ENCODE measurements at places on chromosomes 5 and 9.

DNA sequence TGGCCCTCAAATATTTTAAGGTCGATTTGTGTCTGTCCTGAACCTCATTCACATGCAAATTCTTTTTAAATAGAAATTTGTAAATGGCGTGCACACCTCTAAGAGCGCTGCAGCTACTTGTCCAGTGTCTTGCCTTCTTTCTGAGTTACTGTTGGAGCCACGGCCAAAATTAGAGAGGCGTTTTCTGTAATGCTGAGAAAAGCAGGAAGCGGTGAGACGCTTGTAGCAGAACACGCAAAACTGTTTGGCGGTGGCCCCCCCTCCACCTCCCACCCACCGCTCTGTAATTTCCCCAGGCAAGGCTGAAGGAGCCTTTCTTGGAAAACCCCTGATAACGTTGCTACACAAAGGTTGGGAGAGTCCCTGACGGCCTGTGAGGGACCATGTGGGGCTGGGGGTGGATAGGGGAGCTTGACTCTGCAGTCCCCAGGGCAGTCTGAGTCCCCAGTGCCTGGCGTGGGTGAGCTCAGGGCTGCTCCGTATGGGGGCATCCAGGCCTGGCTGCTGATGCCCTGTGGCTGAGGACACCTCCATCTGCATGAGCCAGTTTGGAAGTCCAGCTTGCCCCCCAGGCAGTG lies 96.5 kb downstream of the GADD45G start:
- peak; percentile 65 for DNase-seq

GRCh38 chr9:134736791-134737497 lies 95.3 kb downstream of the COL5A1 start:
- no peak for DNase-seq

GRCh38 chr9:121945281-121945680 lies 147.8 kb downstream of the TTLL11 start:
- DNase-seq: no peak

DNA sequence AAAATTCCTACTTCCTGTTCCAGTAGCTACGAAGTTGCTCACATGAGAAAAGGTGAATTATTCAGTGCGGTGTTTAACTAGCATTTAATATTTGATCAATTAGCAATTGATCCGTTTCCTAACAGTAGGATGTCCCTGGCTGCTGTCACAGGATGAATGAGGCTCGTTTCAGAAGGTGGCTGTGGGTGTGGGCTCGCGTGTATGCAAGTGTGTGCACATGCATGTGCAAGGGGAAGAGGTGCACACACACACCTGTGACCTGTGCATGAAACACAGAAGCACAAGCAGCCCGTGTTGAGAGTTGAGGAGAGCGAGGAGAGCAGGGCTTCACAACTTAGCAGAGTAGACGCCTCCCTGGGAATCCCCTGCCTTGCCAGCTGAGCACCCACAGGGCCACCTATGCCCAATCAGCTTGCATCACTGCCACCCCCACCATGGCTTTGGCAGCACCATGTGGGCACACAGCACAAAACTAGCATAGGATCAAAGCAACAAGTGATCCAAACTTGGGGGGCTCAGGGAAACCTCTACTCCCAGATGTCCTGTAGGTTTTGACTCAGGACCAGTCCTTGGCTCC lies 107.2 kb downstream of the C5orf15 start:
- DNase-seq: no peak

DNA sequence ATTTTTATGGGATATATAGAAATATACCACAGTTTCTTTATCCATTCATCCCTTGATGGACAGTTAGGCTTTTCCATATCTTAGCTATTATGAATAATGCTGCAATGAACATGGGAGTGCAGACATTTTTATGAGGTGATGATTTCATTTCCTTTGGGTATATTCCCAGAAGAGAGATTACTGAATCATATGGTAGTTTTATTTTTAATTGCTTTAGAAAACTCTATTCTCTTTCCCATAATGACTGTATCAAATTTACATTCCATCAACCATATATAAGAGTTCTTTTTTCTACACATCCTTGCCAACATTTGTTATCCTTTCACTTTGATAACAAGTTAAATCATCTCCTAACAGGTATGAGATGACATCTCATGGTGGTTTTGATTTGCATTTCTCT lies 821.6 kb downstream of the TLE1 start:
- no peak for DNase-seq

DNA sequence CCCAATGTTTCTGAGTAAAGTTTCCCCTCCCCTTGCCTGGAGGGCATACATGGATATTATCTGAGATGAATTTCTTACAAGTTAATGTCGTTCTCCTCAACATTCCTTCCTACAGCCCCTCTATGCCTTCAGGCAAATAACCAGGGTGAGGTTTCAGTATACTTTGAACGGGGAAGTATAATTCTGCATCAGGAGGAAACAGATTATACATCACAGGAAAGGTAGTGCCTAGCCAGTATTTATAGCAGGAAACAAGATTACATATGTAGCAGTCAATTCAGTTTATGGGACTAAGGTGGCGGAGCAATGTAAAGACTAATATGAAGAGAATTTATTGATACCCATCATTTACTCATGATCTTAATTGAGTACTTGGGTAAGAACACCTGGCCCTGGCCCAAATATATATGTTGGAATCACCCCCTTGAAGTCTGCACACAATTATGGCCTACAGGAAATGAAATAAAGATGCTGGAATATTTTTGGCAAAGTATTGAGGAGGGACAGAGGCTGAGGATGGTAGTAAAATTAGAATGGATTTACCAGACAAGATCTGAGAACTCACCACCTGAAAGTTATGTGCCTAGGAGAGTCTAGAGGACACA lies 661.1 kb downstream of the PTPRD start:
- DNase-seq: no peak

GRCh38 chr5:60497706-60498500 lies 202.1 kb downstream of the DEPDC1B start:
- no peak for DNase-seq

DNA sequence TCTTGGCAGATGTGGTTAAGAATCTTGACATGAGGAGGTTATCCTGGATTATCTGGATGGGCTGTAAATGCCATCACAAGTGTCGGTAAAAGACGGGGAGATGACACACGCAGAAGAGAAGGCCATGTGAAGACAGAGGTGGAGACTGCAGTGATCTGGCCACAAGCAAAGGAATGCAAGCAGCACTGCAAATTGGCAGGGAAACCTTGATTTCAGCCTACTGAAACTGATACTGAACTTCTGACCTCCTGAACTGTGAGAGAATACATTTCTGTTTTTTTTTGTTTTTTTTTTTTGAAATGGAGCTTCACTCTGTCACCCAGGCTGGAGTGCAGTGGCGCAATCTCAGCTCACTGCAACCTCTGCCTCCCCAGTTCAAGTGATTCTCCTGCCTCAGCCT lies 92.4 kb upstream of the NFIL3 start:
- DNase-seq: no peak

DNA sequence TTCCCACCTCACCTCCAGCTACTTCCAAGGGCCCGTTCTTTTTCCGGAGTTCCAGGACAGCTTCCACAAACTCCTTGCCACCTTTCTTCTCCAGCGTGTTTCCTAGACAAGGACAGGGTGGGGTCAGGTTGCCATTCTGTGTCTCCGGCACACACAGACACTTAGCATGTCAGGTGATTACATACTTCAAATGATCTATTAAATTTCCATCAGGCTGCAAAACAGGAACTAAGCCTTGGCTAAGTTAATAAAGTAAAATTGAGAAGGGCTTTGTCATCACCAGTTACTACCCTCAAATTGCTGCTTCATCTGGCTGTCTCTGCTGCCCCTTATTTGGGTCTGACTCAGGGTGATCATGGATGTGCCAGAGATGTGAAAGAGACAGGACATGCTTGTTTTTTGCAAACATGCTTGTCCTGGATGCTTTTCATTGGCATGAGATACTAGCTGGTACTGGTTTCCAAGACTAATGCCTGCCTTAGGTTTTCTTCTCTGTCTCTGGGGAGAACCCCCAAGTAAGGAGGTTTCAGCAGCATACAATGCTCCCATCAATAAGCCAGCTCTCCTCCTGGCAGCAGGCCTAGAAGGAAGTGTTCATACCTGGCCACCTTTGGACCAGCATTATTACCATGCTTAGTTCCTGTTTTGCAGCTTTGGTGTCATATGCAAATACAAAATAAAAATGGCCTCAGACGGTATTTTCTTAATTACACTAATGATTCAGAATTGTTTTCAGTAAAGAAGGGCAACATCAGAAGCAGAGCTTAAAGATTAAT lies 52.9 kb downstream of the MACROH2A1 start:
- DNase-seq: no peak

DNA sequence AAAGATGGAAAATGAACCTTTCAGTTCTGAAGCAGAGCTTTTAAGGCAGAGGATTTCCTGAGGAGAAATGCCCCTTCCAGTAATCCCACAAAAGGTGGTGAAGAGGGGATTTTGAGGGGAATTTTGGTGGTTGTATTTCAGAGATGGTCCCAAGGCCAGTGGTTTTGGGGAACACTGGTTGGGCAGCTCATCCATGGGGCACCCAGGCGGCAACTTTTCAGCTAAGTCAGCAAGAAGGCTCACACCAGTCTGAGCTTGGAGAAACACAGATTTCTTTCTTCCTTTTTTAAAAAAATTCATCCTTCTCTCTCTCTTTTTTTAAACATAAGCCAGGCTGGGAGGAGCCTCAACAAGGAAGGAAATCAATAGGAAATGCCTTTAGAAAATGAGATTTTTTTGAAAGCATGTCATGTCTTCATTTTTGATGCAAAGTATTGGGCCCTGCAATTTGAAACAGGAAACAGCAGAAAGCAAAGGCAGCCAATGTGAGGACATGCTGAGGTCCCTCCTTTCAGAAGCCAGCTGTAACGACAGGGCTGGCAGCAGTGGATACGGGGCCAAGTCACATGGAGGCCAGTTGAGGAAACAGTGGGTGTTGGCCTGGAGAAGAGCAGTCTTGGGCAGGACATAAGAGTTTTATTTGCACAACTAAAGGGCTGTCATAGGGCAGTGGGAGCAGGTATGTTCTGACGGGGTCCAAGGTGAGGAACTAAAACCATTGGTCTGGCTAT lies 155.3 kb upstream of the KLF4 start:
- DNase-seq: no peak

- no peak for DNase-seq
These were observed 37.6 kb upstream of the ORM1 start for GRCh38 chr9:114285166-114285867.

DNA sequence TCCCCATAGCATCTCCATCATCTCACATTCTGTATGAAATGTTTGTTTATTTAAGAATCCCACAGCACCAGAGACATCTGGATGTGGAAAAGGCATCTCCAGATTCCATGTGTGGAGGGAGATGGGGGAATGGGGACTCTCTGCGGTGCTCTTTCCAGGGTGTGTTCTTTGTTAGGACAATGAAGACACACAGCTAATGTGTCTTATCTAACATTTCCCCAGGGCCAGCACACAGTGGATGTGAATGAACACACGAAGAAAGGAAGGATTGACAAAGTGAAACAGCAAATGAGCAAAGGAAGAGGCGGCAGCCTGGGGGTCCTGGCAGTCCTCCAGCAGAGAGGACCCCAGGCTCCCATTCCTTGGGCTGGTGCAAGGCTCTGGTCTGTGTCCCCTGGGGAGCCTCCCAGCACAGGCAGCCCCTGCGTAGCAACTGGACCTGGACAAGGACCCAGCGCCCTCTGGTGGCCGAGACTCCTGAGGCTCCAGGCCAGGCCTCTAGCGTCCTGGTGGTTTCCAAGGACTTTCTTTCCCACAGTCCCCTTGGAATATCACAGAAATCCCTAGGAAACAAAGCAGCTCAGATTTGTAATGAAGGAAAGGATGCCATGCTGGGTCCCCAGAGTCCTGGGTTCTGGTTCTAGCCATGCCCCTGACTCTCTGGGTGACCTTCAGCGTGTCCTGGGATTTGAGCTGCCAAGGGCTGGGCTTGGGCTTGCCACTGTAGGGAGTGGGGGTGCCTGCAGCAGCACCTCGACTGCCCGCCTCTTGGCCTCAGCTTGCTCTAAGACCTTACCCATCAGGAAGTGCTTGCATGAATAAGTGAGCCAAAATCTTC lies 3.5 kb upstream of the PDLIM7 start:
- peak; percentile 82 for DNase-seq

All from CD4-positive, alpha-beta T cell treated with Interleukin-15 for 4 hours (primary cell).